Endothelial cell (in vitro differentiated cells): ENCODE measurements at places on chromosomes 6 and 20. TPM values are rescaled to one million over a fixed set of nuclear protein-coding genes. Genes with fewer than 3 reads are reported as not detected.
A peak's percentile ranks its signal among the peaks of the same experiment; 100 is the strongest.

GRCh38 chr6:125019918-125020317 lies 57.7 kb downstream of the RNF217 start:
- no peaks in the 10 kb centered on the region for H3K27me3 ChIP-seq
- DNase-seq: no peak
- no peaks in the 10 kb centered on the region for H3K4me1 ChIP-seq
- H3K4me3 ChIP-seq: no peak overlapping the region
- H3K27ac ChIP-seq: no peak overlapping the region

GRCh38 chr20:43916073-43916880 lies 1.6 kb downstream of the TOX2 start:
- no peaks in the 10 kb centered on the region for H3K36me3 ChIP-seq
- DNase-seq: peak; percentile 22
- H3K27me3 ChIP-seq: peaks cover 18% of the 10 kb centered on the region

The KIF25 gene
- total RNA-seq: not detected

DNA sequence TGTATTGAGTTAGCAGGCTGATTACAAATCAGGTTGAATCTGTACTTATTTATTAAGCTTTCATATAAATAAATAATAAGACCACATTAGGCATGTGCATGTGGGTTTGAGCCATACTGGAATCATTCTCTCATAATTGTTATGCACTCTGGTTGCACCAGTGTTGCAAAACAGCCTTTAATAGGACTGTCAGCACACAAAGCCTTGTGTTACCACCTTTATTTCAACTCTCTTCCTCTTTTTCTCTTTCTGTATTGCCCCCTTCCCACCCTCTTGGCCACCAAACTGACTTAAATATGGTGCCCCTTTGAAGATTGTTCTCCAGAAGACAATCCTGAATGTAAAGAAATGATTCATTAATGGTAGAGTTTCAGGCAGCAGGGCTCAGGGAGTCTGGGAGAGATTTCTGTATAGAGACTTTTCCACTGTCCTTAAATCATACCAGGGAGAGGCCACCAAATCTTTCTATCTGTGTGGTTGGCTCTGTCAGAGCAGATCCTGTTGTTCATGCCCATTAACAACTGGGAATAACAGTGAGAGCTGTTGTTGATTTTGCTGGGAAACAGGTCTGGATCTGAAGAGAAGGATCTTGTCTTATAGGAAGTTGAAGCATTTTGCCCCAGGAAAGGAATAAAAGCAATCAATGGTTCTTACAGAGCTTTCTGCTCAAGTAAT lies 131.6 kb upstream of the SOX4 start:
- no peak overlapping the region for H3K4me3 ChIP-seq
- H3K36me3 ChIP-seq: no peaks in the 10 kb centered on the region
- peaks cover 2% of the 10 kb centered on the region for H3K27me3 ChIP-seq
- H3K27ac ChIP-seq: no peak overlapping the region
- no peaks in the 10 kb centered on the region for H3K4me1 ChIP-seq
- no peak for DNase-seq

DNA sequence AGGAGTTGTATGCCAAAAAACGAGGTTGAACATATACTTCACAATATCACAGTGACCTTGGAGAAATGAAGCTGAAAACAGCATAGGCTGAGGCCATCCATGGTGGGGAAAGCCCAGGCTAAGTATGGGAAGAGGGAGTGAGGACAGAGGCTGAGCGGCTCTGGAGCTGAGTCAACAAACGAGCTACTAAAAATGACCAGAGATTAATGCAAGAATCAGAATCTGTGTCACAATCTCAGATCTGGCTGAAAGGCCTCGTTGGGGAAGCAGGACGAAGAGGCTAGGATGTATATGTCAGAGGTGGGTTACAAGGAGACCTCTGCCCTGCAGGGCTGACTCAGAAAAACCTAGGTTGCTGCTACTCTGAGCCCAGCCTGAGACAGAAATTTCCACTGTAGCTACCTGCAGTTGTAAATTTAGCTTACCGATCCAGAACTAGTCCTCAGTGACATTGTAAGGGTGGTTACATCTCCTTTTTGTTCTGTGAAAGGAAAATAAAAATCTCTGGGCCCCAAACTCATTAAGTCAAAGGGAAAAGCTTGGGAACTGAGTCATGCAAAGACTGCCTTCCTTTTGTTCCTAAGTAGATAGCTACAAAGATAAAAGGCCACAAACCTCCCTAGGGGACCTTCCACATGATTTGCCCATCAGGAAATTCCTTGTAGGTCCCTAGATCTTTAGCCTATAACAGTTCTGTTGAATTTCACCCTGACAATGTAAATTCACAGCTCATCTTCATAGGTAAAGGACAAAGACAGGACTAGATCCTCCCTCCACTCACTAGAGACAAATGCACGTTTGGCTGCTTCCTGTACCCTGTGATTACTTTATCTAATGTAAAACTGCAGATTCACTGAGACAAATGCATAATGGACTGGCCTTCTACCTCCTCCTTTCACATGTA lies 8.5 kb upstream of the TUBB2A start:
- H3K4me1 ChIP-seq: peaks cover 24% of the 10 kb centered on the region
- H3K27ac ChIP-seq: peak overlapping the region; percentile 58
- H3K36me3 ChIP-seq: no peaks in the 10 kb centered on the region
- no peaks in the 10 kb centered on the region for H3K27me3 ChIP-seq
- H3K4me3 ChIP-seq: no peak overlapping the region
- DNase-seq: no peak

The ESR1 gene
- total RNA-seq: 0.05 TPM

DNA sequence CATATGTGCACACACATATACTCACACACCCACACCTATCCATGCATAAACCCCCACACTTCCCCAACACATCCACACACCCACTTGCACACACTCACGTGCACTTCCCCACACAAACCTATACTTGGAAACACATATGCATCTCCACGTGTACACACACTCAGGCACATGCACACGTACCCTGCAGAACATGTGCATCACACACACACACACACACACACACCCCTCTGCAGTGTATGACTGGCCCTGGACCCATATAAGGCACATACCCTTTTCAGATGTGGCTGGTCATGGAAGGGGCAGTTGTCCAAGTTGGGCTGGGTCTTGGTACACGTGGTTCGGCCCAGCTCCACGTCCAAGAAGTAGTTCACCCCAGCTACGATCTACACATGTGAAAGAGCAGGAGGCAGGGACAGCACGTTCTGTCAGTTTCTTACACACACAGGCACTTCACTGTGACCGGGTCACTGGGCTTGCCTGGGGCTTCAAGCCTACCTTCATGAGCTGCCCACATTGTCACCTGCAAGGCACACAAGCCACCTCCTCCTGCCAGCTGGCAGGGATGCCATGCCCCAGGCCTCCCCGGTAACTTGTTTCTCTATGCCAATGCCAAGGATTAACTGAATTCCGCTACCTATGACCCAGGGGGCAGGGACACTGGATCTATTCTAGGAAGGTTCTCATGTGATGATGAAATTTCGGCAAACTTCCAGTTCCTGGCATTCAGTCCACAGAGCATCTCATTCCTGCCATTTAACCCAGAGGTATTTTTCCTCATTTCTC lies 2.6 kb downstream of the CST3 start:
- peaks cover 6% of the 10 kb centered on the region for H3K27me3 ChIP-seq
- peaks cover 15% of the 10 kb centered on the region for H3K4me1 ChIP-seq
- H3K4me3 ChIP-seq: no peak overlapping the region
- no peak for DNase-seq
- H3K36me3 ChIP-seq: peaks cover 6% of the 10 kb centered on the region
- H3K27ac ChIP-seq: no peak overlapping the region

- no peaks in the 10 kb centered on the region for H3K4me1 ChIP-seq
- H3K27ac ChIP-seq: no peak overlapping the region
- H3K4me3 ChIP-seq: no peak overlapping the region
- no peaks in the 10 kb centered on the region for H3K27me3 ChIP-seq
Measured at GRCh38 chr20:38997622-38998021, 35.5 kb downstream of the DHX35 start.

DNA sequence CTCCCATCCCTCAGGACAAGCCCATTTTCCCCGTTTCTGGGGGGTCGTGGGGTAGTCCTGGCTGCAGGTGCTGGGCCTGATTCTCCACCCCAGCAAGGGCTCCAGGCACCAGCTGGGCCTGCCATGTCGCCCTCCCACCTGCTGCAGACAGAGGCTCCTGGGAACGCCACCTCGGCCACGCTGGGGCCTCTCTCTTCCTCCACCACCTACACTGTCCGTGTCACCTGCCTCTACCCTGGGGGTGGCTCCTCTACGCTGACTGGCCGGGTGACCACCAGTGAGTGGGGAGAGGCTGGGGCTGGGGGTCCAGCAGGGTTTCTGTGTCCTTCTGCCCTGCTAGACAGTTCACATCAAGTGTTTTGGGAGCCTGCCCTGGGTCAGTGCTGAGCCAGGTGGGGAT lies 19.3 kb downstream of the COL20A1 start:
- no peak for DNase-seq
- no peaks in the 10 kb centered on the region for H3K36me3 ChIP-seq
- H3K4me1 ChIP-seq: no peaks in the 10 kb centered on the region
- H3K4me3 ChIP-seq: no peak overlapping the region
- H3K27ac ChIP-seq: no peak overlapping the region

DNA sequence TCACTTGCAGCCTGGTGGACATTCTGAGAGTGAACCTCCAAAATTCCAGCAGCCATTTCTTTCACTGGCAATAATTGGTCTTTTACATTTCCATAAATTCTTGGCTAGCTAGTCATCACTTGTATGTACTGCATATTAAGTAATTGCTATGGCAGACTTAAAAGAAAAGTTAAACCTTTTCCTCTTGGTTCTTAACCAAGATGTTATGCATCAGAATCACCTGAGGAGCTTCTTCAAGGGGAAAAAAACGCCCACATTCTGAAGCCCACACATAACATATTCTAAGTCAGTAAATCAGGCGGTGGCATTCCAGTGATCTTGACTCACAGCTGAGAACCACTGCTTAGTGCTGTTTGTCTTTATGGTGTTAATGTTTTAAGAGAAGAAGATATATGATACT lies 37.0 kb downstream of the CDC40 start:
- no peak for DNase-seq
- H3K4me1 ChIP-seq: no peaks in the 10 kb centered on the region
- no peak overlapping the region for H3K4me3 ChIP-seq
- peaks cover 33% of the 10 kb centered on the region for H3K36me3 ChIP-seq

GRCh38 chr20:22690616-22691179 lies 106.3 kb upstream of the FOXA2 start:
- peaks cover 7% of the 10 kb centered on the region for H3K27me3 ChIP-seq
- H3K4me1 ChIP-seq: peaks cover 17% of the 10 kb centered on the region
- H3K36me3 ChIP-seq: no peaks in the 10 kb centered on the region
- H3K27ac ChIP-seq: no peak overlapping the region
- H3K4me3 ChIP-seq: no peak overlapping the region

The LRRN4 gene
- total RNA-seq: 0.13 TPM
